NCI-H69 (cell line): ENCODE measurements at places on chromosomes 2 and 18.
A peak's percentile ranks its signal among the peaks of the same experiment; 100 is the strongest.

DNA sequence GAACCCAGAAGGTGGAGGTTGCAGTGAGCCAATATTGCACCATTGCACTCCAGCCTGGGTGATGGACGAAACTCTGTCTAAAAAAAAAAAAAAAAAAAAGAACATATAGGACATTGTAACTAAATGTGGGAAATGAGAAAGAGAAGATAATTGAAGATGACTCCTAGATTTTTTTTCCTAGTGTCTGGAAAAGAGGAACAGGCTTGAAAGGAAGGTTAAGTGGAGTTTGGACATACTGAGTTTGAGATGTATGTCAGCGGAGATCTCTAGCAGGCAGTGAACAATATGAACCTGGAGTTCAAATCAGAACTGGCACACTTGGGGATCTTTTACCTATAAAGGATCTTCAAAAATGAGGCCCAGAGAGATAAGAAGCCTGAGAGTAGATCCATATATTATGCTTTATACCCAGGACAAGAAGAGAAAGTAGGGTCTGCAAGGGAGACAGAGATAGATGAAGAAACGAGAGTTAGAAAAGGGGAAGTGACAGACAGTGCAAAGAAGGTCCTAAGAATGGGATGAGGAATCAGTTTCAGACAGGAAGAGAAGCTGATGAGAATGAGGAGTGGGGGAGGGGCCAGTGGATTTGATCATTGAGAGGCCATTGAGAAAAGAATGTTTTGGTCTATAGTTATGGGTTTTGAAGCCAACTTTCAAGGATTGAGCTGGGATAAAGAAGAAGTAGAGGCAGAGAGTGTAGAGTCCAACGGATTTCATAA lies 46.9 kb upstream of the CD28 start:
- no peak for DNase-seq

GRCh38 chr2:28427741-28428415 lies 35.2 kb downstream of the FOSL2 start:
- DNase-seq = no peak

- peak; percentile 3 for DNase-seq
These were observed 77.8 kb upstream of the EHBP1 start for GRCh38 chr2:62627667-62628066.

DNA sequence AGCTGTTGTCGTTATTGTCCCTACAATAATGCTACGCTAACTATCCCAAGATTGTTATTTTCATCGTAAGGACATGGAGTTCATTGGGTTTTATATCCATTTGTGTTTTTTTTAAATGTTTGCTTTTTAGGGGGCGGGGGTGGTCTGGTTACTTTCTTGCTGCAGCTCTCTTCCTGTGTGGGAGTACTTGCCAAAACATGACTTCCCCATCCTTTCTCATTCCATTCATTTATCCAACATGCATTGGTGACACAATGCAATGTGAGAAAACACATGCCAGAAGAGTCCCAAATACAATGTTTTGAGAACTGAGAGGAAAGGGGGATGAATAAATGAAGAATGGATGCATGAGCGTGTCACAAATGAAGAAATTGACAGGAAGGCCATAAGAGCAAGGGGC lies 55.9 kb downstream of the E2F6 start:
- no peak for DNase-seq

DNA sequence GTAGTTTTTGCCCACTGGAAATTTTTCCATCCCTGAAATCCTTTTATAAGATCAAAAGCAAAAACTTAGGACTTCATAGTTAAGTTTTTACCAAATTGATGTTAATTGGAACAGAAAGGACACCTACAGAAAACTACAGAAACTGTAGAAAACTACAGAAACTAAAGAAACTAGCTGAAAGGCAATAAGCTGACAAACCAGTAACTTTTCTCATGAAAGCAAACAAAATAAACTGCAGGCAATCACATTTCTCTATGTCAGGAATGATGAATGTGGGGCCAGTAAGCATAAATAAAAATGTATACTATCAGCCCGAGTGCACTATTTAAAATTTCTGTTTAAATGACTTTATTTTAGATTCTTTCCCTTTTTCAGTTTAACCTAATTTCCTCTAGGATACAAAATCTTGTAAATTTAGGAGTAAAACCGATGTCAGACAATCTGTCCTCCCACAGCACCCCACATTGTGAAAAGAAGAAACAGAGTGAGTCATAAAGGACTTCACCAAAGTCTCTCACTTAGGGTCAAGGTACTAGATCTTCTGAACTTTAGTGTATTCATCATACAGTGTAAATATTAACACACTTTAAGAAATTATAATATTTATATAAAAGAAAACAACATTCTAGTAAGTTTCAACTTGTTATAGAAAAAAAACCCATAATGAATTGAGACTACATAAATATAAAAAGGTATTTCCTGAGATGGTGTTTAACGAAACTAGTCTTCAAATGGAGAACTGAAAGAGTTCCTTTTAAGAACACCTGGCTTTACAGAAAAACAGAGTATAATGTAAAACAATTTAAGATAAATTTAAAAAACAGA lies 46.6 kb downstream of the USP40 start:
- DNase-seq = no peak

DNA sequence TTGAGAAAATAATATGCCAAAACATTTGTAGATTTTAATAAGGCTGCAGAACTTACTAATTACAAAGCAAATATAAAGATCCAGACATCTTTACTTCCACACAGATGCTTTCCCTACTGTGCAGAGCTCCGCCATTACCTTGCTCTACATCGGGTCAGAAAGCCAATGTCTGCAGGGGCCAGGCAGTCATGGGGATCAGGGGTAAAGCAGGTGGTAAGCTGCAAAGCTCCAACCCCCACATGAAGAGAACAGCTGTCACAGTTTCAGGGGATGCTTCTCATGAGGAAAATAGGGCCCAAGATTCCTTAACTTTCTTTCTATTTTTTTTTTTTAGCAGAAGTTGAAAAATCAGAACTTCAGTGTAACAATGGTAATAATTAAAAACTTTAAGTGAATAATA lies 102.7 kb downstream of the DCC start:
- DNase-seq = peak; percentile 68

DNA sequence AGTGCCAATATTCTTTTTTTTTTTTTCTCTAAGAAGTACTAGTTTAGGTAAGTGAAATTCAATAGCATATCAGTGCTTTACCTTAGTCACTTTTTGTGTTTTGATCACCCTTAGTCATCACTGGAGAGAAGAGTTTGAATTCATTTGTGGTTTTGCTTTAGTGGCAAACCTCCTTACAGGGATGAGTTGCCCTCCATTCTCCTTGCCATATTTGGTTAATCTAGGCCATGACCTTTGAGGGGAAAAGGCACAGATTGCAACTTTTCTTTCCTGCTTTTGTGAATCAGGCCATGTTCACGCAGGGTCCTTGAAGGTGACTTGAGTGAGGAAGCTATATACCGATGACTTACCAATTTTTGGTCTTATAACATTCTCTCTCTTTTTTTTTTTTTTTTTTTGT lies 34.4 kb downstream of the PLEKHA3 start:
- no peak for DNase-seq

GRCh38 chr2:7819850-7820249 lies 862.0 kb upstream of the ID2 start:
- peak; percentile 30 for DNase-seq

DNA sequence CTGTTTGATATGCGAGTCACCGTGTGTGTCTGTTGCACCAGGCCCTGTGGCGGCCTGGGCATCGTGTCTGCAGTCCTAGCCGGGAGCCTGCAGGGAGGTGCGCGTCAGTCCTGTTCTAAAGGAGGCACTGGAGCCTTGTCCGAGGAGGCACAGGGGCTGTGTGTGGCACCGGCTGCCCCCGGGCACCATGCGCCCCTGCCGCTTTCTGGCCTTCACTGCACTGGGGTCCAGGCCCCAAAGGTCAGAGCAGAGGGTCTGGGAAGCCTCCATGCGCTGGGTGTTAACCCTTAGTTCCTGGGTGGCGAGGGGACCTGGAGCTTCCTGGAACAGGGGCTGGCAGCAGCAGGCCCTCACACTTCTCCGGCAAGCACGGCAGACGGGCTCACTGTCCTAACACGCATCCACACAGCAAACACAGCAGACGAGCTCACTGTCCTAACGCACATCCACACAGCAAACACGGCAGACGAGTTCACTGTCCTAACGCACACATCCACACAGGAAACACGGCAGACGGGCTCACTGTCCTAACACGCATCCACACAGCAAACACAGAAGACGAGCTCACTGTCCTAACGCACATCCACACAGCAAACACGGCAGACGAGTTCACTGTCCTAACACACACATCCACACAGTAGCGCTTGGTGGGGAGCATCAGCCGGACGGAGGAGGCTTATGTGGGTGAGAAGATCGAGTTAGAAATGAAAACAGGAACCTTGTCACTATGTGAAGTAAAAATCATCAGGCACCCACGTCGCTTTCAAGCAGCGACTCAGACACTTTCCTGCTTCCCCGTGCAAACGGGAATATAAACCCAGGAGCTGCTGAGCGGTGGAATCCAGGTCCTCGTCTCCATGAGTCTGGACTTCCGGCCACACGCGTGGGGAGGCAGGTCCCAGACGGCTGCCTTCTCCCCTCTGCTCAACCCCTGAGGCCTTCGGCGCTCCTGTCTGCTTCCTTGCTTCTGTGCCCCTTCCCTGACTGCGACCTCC lies 65.3 kb downstream of the TPO start:
- DNase-seq = no peak

GRCh38 chr2:70420143-70420542 lies 118.3 kb upstream of the FAM136A start:
- no peak for DNase-seq
